Progenitor cell of endocrine pancreas (in vitro differentiated cells): ENCODE measurements at places on chromosomes 2 and 18.

GRCh38 chr2:218964041-218964771 is 4.7 kb downstream of the CDK5R2 start:
- no peak for DNase-seq

GRCh38 chr2:172095146-172095904 is 7.4 kb downstream of the DLX2 start:
- DNase-seq = no peak

DNA sequence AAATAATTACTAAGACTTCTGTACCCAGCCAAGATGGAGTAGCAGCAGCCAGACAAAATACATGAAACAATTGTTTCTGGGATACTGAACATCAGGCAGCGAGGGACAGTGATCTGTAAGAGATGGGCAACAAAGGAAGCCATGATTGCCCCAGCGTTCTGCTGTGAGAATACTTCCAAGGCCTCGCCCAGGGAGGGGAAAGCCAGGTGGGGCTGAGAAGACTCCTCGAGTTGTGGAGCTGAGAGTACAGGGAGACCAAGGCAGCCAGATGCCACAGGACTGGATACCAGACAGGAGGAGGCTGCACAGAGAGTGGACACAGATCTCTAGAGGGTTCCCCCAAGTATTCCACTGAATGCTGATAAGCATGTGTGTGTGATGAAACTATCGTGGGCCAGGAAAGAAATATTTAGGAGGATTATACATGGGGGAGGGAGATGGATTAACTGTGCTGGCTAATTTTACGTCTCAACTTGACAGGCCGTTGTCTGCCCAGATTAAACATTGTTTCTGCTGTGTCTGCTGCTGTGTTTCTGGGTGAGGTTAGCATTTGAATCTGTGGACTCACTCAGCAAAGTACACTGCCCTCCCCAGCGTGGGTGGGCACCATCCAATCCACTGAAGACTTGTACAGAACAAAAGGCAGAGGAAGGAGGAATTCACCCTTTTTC is 10.2 kb upstream of the LIMS2 start:
- no peak for DNase-seq

- DNase-seq = no peak
Observed at GRCh38 chr2:146873646-146874259, 971.1 kb upstream of the ACVR2A start.

GRCh38 chr2:232377841-232378734 is 463 bp upstream of the ALPP start:
- no peak for DNase-seq

DNA sequence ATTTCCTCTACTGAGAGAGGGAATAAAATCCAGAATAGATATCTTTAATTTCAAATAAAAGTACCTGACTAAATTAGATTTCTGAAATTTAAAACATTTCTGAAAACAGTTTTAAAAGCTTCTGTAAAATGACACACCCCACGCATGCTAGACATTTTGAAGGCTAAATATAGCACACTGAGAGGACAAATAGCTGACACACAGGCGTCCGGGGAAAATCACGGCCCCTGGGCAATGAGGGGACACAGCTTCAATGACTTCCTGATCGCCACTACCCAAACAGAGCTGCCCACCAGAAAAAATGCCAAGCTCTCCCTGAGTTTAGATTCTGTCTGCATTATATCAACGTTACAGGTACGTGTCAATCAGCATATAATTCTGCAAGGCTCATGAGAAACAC is 10.9 kb downstream of the TBC1D8 start:
- no peak for DNase-seq

GRCh38 chr2:17621781-17622180 is 81.3 kb downstream of the VSNL1 start:
- DNase-seq = no peak

- DNase-seq = no peak
Observed at GRCh38 chr2:106065268-106065982, 128.7 kb downstream of the UXS1 start.

- DNase-seq = no peak
Observed at GRCh38 chr18:36035253-36035652, 32.1 kb downstream of the RPRD1A start.

- no peak for DNase-seq
Observed at GRCh38 chr2:867296-867695, 83.4 kb upstream of the SNTG2 start.

DNA sequence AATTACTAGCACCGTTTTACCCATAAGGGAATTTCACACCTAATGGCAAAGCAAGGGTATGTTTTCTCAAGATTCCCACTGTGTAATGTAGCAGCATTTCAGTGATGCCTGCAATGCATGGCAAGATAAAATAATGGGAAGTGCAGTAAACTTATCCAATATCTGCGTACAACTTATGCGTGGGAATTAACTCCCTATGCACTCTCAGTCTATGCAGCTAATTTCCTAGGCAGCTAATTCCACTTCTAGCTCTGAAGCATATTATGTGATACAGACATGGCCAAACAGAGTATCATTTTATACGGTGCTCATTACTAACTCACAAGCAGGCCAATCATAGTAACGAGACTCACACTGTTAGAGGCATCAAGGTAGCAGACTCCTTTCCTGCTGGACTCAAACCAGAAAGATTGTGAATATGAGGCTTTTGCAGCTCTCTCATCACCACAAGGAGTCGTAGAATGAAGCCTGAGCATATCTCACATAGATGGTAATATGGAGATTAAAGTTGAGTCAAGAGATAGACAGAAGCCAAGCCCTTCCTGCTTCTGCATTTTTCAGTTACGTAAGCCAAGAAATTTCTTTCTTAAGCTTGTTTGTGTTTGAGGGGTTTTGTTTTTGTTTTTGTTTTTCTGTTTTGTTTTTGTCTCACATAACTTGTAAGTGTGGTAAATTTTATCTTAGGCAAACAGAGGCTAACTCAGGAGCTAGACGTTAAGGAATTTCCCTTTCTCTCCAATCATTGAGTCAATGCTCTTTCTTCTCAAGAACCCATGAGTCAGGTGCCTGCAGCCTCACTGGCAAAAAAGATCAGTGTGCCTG is 34.8 kb upstream of the ITGAV start:
- DNase-seq = no peak

DNA sequence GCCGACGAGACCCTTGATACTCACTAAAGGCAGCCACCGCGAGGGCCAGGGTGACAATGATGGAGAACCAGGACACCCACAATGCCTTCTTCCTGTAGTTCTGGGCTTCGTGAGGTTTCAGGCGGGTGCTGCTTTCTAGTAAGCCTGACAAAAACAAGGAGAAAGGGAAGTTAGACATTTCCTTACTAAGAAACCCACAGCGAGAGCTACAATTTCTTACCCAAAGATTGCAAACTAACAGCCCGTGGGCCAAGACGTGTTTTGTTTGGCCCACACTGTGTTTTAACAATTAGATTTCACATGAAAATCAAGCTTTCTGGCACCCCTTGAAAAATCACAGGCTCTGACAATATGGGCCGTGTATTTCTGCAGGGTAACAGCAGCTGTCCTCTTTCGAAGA is 5.6 kb downstream of the TMEM163 start:
- no peak for DNase-seq

DNA sequence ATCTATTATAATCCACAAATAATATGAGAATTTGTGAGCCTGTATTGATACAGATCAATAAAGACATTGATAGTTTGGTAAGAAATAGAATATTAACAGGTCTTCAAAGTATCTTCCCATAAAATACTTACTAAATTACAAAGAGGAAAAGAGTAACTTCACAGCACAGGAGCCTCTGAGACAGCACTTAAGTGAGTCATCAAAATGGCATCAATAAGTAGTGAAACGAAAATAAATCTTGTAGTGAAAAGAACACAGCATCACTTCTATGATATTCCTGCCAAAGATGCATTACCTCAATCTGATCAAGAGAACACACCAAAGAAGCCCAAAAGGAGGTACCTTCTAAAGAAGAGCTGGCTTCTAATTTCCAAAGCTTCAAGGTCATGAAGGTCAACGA is 116.4 kb downstream of the CBLN2 start:
- no peak for DNase-seq

GRCh38 chr2:26924731-26925099 is 45.7 kb upstream of the MAPRE3 start:
- no peak for DNase-seq

DNA sequence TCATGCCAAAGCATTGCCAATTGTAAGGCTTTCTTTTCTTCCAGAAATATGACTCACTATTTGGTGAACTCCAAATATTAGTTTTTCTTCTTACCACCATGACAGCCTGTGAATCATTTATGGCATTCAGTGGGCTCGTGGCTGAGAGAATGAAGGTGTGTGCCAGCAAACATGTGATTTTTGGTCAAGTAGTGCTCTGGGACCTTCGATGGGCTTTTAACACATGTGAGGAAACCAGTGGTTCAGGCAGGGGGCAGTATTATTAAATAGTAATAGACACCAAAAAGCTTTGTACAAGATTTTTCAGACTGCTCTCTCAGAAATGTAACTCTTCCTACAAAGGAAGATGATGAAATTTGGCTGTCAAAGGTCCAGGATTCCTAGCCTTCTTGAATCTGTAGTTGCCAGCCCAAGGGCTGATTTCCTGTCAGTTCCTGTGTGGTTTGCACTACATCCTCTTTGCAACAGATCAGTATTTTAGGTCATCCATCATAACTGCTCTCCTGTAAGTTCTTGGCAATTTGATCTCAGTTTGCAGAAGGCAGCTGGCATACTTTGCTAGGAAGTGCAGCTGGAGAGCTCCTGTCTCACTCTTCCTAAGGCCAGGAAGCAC is 64.3 kb downstream of the BABAM2 start:
- DNase-seq = no peak

DNA sequence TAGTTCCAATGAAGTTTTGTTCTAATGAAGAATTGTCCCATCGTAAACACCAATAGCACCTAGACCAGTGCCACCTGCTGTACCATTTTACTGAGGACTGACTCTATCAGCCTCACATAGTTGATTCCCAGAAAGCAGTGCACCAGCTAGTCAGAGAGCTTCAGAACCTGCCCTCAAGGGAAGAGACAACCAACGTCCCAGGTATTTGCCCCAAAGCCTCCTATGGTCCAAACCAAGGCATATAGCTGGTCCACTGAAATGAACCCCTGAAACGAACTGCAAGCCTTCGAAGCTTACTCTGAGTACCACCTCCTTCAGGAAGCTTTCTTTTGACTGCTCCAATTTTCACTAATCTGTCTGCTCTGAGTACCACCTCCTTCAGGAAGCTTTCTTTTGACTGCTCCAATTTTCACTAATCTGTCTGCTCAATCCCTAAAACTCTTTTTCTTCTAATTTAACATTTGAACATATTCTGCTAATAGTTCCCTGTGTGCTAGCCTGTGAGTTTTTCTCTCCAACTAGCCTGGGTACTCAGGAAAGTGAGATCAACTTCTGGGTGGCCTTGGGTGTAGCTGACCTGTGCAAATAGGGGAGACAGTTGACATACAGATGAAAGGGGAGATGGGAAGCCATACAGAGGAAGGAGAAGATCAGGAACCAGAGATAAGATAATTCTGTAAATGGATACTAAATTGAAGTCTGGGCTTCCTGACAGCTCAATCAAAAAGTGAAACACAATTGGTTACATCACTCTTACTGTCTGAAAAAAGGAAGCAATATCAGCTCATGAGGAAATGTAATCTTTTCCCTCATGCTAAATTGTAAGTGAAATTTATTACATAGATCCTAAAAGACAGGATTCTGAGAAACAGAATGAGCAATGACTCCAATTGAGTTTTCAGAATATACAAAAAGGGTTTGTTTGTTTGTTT is 33.5 kb upstream of the EML4 start:
- no peak for DNase-seq

DNA sequence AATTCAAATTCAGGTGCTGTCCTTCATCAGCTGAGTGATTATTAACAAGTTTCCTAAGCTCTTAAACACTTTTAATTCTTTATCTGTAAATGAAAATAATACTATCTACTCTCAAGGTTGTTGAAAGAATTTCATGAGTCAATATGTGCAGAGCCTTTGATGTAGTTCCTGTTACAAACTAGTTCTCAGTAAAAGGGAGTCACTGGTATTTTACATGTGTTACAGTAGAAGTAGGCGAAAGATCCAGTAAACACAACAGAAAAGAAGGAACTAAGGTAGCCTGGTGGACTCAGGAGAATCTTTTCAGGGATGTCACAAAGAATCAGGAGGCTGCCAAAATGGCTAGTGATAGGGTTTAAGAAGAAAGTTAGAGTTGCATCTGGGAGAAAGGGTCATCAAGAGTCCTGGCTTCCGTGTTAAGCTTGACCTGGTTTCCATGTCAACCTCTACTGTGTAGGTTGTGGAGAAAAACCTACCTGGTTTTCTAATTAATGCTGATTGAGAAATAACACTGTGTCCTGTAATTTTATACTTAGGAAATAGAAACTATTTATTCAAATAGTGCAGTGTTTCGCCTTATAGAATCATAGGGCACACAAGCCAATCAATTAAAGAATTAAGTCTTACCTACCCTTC is 58.3 kb upstream of the TRIB2 start:
- DNase-seq = no peak

- no peak for DNase-seq
Observed at GRCh38 chr2:27071990-27072830, 756 bp upstream of the OST4 start.

GRCh38 chr2:38129481-38129880 is 53.5 kb upstream of the CYP1B1 start:
- DNase-seq = no peak

GRCh38 chr18:43060020-43060419 is 55.5 kb downstream of the RIT2 start:
- no peak for DNase-seq

DNA sequence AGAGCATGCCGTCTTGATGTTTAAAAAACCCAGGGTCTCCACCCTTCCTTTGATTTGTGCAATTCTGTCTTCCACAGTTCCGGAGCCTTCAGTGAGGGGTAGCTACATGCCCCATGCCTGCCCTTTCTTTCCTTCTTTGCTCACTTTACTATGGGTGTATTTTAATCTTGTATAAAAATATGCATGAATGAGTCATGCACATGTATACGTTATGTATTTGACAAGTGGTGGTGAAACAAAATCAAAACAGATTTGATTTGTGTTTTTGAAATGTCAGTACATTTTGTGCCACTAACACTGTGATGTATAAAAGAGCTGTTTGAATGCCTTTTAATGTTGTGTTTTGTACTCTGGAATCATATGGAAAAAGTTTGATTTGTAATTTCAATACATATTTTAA is 126.5 kb downstream of the RNF144A start:
- DNase-seq = no peak

DNA sequence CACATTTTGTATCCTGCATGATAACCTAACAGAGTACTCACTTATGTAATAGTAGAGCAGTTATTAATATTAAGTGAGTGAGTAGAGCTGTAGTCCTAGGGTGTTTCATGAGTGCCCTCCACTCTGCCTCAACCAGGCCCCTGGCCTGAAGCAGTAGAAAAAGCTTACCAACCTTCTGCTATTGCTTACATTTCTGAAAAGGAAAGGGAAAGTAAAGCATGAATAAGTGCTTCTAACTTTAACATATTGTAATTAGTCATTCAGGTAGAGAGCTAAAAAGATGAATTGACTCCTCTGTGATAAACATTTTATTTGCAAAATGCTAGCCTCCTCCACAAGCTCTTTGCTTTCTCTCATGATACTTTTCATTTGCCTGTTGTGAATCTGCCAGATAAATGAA is 94.7 kb upstream of the RPE start:
- no peak for DNase-seq

- no peak for DNase-seq
Observed at GRCh38 chr2:209508255-209508654, 84.4 kb downstream of the MAP2 start.

GRCh38 chr18:36872329-36872728 is 43.4 kb downstream of the KIAA1328 start:
- no peak for DNase-seq
